Tibial nerve (tissue), 4 donors: ENCODE measurements at places on chromosomes 5 and 9. TPM values are rescaled to one million over a fixed set of nuclear protein-coding genes. Genes with fewer than 3 reads are reported as not detected.

SLC36A3 gene
- not detected for total RNA-seq

SLC34A3 gene
- not detected for total RNA-seq

DNA sequence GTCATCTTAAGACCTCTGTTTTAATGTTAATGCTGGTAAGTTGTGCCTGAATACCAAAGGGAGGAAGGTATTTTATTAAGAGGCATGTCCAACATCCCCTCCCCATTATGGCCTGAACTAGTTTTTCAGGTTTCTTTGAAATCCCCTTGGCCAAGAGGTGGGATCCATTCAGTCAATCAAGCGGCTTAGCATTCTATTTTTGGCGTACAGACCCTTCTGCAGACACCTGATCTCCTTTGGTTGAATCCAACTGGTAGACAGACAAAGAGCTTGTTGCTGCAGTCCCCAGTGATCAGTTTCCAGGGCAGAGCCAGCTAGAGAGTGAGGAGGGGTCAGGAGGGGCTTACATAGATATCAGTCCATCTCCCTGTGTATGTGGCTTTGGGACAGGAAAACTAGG, 7.9 kb upstream of the KCNMB1 start:
- no peak overlapping the region for H3K4me3 ChIP-seq
- H3K36me3 ChIP-seq: no peaks in the 10 kb centered on the region
- no peak for DNase-seq
- H3K27me3 ChIP-seq: no peaks in the 10 kb centered on the region

GRCh38 chr9:129653823-129654553, 11.5 kb upstream of the PRRX2 start:
- H3K27ac ChIP-seq: no peak overlapping the region
- H3K27me3 ChIP-seq: no peaks in the 10 kb centered on the region
- DNase-seq: no peak
- peaks cover 17% of the 10 kb centered on the region for H3K4me1 ChIP-seq

- no peaks in the 10 kb centered on the region for H3K4me1 ChIP-seq
- no peak overlapping the region for H3K4me3 ChIP-seq
These were observed 13.6 kb downstream of the NNT start for GRCh38 chr5:43616535-43616934.

GRCh38 chr5:158389786-158390185, 530.8 kb upstream of the CLINT1 start:
- H3K36me3 ChIP-seq: no peaks in the 10 kb centered on the region
- H3K4me1 ChIP-seq: no peaks in the 10 kb centered on the region
- no peaks in the 10 kb centered on the region for H3K27me3 ChIP-seq

DNA sequence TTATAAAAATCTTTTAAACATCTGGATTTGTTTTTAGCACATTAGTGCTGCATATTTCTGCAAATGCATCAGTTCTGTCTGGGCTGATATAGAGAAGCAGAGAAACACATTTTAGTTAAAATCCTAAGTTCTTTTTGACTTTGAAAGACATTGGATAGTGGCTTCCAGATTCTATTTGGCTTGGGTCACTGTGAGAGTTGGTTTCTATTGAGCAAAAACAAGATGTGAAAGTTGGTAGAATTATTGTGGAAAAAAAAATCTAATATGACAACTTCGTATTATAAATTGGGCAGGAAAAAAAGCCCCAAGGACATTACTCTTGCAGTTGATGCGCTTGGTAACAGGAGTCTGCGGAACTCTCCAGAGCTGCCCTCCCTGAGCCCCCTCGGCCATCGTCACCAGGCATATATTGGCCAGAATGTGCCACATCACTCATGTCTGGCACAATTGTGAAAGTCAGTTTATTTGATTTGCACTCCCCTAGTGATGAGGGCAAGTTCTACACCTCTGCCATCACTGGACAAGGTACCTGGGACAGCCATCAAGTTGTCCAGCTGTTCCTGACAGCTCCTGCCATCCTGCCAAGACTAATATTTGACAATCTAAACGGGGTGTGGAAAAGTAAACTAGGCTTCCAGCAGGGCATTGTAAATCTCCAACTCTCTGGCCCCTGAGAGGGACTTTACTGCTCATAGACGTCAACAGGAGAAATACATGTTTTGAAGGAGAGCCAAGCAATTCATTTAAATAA, 334.5 kb downstream of the TENT4A start:
- H3K4me1 ChIP-seq: no peaks in the 10 kb centered on the region
- DNase-seq: no peak
- H3K4me3 ChIP-seq: no peak overlapping the region
- H3K36me3 ChIP-seq: no peaks in the 10 kb centered on the region
- no peak overlapping the region for H3K27ac ChIP-seq

- peaks cover 21% of the 10 kb centered on the region for H3K36me3 ChIP-seq
- H3K4me1 ChIP-seq: peaks cover 63% of the 10 kb centered on the region
These were observed 60.8 kb downstream of the PFDN1 start for GRCh38 chr5:140242099-140242498.

GRCh38 chr9:113646491-113646890, 183.0 kb downstream of the RGS3 start:
- H3K27ac ChIP-seq: no peak overlapping the region
- no peaks in the 10 kb centered on the region for H3K4me1 ChIP-seq
- DNase-seq: no peak

GRCh38 chr5:169439362-169439761, 138.4 kb upstream of the SLIT3 start:
- no peaks in the 10 kb centered on the region for H3K4me1 ChIP-seq
- no peak for DNase-seq
- H3K36me3 ChIP-seq: no peaks in the 10 kb centered on the region
- no peak overlapping the region for H3K4me3 ChIP-seq

SPINK6 gene
- not detected for total RNA-seq

- no peak for DNase-seq
- no peaks in the 10 kb centered on the region for H3K36me3 ChIP-seq
- no peaks in the 10 kb centered on the region for H3K27me3 ChIP-seq
These were observed 67.5 kb downstream of the SPEF2 start for GRCh38 chr5:35685161-35685560.

ENTPD8 gene
- total RNA-seq: not detected

DNA sequence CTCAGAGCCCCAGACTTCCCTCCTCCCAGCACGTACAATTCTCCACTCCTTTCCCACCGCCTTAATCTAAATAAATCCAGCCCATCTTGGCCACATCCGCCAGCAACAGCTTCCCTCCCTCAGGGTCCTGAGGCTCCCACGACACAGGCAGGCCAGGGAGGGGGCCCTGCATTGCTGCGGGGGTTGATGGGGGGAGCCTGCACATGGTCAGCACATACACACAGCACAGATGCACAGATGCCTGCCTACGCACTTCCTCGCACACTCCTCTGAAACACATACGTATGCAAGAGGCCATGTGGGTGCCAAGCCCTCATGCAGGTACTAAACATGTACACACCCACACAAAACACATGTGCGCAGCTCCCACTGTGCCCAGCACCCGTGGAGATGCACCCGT, 14.8 kb downstream of the PDGFRB start:
- no peaks in the 10 kb centered on the region for H3K36me3 ChIP-seq
- H3K4me1 ChIP-seq: peaks cover 93% of the 10 kb centered on the region
- no peak for DNase-seq
- peak overlapping the region; percentile 84 for H3K27ac ChIP-seq
- no peak overlapping the region for H3K4me3 ChIP-seq

DNA sequence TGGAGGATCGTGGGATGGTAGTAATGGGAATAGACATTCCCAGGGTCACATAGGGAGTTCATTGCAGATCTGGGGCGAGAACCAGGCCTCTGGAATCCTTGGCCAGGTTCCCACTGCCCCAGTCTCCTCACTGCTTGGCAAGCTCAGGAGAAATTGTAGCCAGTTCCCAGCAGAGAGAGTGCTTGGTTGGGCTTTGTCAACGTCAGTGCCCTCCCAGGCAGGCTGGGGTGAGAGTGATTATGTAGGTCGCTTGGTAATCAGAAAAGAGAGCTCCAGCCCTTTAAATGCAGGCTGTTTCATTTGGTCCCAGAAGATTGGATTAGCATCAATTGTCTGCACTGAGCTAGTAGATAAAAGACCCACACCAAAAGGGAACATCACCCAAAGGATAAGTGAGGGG, 51.8 kb upstream of the GALNT10 start:
- peaks cover 25% of the 10 kb centered on the region for H3K4me1 ChIP-seq
- H3K27me3 ChIP-seq: no peaks in the 10 kb centered on the region
- H3K4me3 ChIP-seq: no peak overlapping the region

- no peaks in the 10 kb centered on the region for H3K4me1 ChIP-seq
- no peak for DNase-seq
- no peaks in the 10 kb centered on the region for H3K27me3 ChIP-seq
- no peaks in the 10 kb centered on the region for H3K36me3 ChIP-seq
- no peak overlapping the region for H3K4me3 ChIP-seq
These were observed 28.5 kb downstream of the NFIL3 start for GRCh38 chr9:91395106-91395552.

C5orf58 gene
- total RNA-seq: 1.5 TPM

GRCh38 chr9:36597412-36598178, 24.9 kb downstream of the MELK start:
- no peaks in the 10 kb centered on the region for H3K4me1 ChIP-seq
- H3K36me3 ChIP-seq: no peaks in the 10 kb centered on the region
- H3K4me3 ChIP-seq: no peak overlapping the region
- no peaks in the 10 kb centered on the region for H3K27me3 ChIP-seq
